Left renal cortex interstitium (tissue), 4 donors: ENCODE measurements at places on chromosomes 2 and 18.

- no peak for DNase-seq
Measured at GRCh38 chr2:64538764-64539433, 14.8 kb downstream of the AFTPH start.

GRCh38 chr18:49563701-49564517 lies 2.1 kb downstream of the LIPG start:
- DNase-seq: no peak

DNA sequence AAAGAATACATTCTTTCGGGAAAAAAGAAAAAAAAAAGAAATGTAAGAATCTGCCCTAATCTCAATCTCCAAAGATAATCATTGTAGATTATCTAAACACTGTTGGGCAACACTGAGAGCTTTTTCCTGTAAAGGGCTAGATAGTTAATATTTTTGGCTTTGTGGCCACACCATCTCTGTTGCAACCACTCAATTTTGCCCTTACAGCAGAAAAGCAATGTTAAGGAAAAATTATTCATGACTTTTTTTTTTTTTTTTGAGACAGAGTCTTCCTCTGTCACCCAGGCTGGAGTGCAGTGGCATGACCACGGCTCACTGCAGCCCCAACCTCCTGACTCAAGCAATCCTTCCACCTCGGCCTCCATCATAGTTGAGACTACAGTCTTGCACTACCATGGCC lies 17.3 kb upstream of the FZD5 start:
- DNase-seq: no peak

GRCh38 chr2:177464549-177464948 lies 72.0 kb downstream of the AGPS start:
- DNase-seq: no peak

DNA sequence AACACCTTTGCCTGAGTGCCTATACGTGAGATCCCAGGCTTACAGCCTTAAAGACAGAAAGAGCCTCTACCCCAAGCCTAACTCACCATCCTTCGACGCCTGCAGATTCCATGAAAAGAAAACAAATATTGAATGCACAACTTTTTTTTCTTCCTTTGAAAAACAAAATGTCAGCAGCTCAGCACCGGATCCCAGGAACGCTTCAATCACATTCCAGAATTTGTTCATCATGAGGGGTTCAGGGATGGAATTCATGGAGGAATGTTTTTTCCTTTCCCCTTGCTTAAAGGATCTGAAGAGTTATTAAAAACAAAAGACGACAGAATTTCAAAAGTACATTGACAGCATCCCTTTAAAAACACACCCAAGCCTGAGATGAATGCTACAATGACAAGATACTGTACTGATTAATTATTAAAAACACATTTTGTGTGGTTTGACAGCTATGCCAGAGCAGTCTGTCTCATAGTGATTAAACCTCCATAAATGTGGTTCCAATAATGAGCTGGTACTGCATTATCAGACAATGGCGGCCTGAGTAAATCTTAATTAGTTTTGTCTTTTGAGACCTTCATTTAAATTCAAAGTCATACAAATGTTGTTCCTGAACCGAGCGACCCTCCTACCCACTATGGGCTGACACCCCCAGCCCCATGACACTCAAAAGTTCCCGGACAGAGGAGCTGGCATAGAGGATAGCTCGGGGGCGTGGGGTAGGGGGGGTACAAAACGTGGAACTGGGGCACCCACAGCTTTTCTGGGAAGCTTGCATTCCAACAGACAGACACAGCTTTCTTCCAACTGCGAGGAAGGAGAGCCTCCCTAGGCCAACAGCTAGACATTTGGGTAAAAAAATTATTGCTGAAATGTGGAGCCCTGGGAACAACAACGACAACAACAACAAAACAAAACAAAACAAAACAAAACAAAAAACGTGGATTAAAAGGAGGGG lies 227.5 kb downstream of the TTC32 start:
- DNase-seq: no peak

DNA sequence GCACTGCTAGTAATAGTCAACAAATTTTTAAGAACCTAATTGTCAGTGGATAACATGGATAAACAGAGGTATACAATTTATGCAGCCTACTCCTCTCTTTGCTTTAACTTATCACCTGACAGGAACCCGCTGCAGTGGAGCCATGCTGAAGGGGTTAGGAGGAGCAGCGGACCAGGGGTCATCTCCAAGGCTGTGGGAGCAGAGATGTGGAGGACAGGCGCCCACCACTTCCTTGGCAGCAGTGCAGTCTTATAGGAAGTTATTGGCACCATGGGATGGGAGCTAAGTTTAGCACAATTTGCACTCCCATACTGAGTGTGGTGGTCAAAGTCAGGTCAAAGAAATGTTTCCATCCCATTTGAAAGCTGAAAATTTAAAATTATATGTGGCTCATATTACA lies 35.6 kb downstream of the HDLBP start:
- no peak for DNase-seq

DNA sequence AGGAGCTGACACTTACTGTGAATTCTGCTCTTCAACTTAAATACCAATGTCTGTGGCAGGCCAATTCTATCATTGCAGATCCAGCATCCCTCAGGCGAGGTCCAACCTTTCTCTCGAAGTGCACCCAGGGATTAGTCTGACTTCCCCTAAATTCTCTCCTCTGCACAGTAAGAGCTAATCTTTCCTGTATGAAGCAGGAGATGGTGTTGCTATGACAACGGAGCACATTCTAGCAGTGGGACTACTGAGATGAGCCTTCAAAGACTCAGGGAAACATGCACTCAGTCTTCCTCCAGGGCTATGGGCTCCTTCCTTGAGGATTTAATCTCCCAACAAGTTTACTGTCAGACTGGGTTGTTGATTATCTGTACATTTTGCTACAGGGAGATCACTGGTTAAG lies 176.3 kb downstream of the NOL4 start:
- DNase-seq: no peak

GRCh38 chr2:47946593-47946992 lies 40.3 kb upstream of the FBXO11 start:
- DNase-seq: no peak

GRCh38 chr2:8542381-8543059 lies 139.3 kb upstream of the ID2 start:
- DNase-seq: no peak

GRCh38 chr2:36411962-36412444 lies 56.4 kb downstream of the CRIM1 start:
- DNase-seq: no peak

GRCh38 chr2:15658911-15659310 lies 67.2 kb downstream of the DDX1 start:
- no peak for DNase-seq
